ENCODE measurements at places on chromosomes 7 and 10.

GRCh38 chr7:55083206-55083605, 64.4 kb downstream of the EGFR start:
- DNase-seq = no peak

- no peak for DNase-seq
These were observed 48.9 kb upstream of the AKR1C1 start for GRCh38 chr10:4914213-4914850.

- DNase-seq = no peak
These were observed 52.3 kb upstream of the CYP2C18 start for GRCh38 chr10:94631077-94631875.

DNA sequence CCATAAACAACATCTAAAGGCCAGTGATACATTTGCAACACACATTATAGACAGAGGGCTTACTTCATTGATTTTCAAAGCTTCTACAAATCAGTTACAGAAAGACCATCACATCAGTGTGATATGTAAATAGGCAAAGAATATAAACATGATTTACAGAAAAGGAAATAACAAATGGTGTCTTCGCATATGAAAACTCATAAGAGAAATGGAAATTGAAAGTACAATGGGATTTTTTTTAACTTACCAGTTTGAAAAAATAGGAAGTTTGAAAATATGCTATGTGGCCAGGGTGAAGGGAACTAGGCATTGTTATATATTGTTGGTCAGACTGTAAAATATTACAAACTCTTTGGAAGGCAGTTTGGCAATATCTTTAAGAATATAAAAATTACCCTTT, 27.3 kb downstream of the SEC23IP start:
- DNase-seq = peak; percentile 31

- DNase-seq = no peak
These were observed 32.2 kb downstream of the KCNH2 start for GRCh38 chr7:150945853-150946420.

GRCh38 chr7:2102375-2102723, 130.4 kb downstream of the MAD1L1 start:
- no peak for DNase-seq

- DNase-seq = no peak
These were observed 1.3 kb upstream of the PLAU start for GRCh38 chr10:73909540-73910115.

DNA sequence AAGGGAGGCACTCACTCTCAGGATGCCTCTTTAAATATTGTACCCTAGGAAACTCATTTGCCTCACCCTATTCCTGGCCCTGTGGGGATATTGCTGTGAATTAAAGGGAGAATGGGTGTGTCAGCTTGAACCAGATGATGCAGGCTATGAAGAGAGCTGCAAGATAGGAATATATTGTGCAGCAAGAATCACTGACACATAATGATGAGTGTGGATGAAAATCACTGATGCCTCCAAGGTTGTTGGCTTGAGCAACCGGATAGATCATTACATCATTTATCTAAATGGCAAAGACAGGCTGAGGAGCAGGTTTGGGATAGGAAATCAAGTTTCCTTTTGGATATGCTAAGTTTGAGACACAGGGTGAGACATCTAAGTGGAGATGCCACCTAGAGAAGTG, 6.2 kb downstream of the SLC26A4 start:
- DNase-seq = no peak

DNA sequence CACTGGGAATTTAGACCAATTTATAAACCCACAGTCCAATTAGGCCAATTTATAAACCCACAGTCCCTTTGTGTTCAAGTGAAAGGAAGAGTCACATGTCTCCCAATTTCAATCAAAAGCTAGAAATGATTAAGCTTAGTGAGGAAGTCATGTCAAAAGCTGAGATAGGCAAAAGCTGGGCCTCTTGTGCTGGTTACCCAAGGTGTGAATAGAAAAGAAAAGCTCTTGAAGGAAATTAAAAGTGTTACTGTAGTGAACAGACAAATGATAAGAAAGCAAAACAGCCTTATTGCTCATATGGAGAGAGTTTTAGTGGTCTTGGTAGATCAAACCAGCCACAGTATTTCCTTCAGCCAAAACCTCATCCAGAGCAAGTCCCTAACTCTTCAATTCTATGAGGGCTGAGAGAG, 245.0 kb downstream of the HDAC9 start:
- peak; percentile 14 for DNase-seq

GRCh38 chr7:151225948-151226510, 976 bp downstream of the ABCF2 start:
- DNase-seq = no peak

DNA sequence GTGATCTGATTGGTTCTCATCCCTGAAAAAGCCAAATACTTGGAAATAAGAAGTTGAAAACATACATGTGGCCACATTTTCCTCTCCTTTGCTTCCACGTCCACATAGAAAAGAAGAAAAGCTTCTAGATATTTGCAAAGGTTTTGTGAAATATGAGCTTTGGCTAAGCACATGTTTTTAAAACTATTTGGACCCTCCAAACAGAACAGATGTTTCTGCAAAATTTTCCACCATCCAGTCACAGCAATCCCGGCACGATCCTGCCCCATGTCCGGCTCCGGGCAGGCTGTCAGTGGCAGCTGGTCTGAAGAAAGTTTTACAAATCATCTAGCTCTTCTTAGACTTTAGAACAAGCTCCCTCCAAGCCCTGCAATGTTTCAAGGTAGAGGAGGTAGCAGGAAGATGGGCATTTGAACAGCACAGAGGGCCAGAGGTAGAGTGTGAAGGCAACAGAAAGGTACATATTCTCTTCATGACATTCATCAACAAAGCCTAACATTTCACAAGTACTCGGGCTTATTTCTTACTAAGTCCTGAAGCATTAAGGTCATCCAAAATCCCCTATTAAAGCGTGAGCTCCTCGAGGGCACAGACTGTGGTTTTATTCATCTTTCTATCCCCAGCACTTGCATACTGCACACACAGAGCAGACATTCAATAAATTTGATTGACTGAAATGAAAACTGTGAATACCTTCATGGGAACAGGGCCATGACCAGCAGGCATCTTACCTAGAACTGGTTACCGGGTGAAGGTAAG, 110.1 kb downstream of the JAZF1 start:
- DNase-seq = no peak

DNA sequence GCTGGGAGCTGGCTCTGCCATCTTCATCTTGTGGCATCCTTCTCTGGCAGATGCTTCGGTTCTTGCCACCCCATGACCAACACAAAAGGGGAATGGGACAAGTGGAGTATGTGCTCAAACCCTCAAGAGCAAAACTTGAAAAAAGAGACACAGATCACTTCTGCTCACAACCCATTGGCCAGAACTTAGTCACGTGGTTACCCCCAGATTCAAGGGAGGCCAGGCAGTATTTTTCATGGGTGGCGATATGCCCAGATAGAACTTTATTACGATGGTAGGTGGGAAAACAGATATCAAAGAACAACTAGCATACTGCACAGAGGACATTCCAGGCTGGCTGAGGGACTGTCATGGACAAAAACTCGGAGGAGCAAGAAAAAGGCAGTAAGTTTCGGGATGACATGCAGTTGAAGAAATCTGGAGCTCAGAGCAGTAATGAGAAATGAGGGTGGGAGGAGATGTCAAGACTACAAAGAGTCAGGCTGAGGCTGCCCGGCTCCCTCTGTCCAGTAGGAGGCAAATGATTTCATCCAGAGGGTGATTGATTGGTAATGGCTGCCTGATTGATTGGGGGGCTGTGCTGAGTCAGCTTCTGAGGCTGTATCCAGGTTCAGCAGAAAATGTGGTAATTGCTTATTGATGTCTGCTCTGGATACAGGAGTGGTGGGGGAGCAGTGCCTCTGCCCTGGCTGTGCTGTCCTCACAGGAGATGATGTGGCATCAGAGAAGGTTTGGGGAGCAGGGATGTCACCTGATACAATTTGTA, 25.3 kb downstream of the COL13A1 start:
- no peak for DNase-seq
